MG63 (cell line): ENCODE measurements at places on chromosomes 2 and 18.
A peak's percentile ranks its signal among the peaks of the same experiment; 100 is the strongest.

DNA sequence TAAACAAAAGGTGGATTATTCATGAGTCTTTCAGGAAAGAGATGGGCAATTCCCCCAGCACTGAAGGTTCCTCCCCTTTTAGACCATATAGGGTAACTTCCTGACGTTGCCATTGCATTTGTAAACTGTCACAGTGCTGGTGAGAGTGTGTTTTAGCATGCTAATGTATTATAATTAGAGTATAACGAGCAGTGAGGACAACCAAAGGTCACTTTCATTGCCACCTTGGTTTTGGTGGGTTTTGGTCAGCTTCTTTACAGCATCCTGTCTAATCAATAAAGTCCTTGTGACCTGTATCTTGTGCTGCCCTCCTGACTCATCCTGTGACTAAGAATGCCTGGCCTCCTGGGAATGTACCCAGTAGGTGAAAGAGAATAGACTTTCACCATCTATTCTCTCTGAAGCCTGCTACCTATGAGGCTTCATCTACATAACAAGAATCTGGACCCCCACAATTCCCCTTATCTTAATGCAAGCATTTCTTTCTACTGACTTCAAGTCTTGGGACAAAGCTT is 148.7 kb downstream of the CABLES1 start:
- DNase-seq = peak; percentile 61

DNA sequence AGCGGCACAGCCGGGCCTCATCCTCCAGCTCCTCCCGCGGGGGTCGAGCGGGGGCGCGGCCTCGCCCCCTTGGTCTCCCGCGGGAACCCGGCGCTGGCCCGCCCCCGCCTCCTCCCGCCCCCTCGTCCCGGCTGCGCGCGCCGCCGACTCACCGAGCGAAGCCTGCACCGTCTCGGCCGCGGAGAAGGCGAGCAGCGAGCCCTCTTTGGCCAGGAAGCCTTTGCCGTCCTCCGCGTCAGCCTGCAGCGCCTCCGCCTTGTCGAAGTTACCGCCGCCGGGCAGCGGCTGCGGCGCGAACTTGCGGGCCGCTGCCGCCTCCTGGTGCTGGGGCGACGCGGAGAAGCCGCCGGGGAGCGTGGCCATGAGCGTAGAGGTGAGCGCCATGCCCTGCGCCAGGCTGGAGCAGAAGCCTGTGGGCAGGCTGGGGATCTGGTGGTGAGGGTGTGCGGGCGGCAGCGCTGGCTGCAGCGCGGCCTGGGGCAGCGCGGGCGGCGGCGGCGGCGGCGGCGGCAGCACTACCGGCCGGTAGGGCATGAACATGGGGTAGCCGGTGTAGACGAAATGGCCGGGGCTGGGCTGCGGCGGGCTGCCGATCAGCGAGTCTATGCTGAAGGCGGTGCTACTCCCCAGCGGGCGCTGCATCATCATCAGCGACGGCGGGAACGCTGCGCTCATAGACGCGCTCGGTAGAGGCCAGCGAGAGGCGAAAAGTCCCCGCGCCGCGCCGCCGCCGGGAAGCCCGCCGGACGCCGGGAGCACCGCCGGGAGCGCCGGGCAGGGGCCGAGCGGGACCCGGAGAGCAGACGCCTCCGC is 683 bp downstream of the GBX2 start:
- peak; percentile 58 for DNase-seq

DNA sequence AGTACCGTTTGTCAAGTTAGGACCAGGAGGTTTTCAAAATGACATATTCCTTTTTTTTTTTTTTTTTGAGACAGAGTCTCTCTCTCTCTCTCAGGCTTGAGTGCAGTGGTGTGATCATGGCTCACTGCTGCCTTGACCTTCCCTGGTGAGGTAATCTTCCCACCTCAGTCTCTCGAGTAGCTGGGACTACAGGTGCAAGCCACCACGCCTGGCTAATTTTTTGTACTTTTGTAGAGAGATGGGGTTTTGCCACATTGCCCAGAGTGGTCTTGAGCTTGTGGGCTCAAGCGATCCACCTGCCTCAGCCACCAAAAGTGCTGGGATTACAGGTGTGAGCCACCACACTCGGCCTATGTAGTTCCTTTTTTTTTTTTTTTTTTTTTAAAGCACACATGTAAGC is 127.9 kb upstream of the SEC11C start:
- no peak for DNase-seq

GRCh38 chr2:62586981-62587380 is 81.0 kb upstream of the TMEM17 start:
- DNase-seq = no peak

GRCh38 chr2:16553226-16553625 is 112.4 kb downstream of the CYRIA start:
- DNase-seq = peak; percentile 15

DNA sequence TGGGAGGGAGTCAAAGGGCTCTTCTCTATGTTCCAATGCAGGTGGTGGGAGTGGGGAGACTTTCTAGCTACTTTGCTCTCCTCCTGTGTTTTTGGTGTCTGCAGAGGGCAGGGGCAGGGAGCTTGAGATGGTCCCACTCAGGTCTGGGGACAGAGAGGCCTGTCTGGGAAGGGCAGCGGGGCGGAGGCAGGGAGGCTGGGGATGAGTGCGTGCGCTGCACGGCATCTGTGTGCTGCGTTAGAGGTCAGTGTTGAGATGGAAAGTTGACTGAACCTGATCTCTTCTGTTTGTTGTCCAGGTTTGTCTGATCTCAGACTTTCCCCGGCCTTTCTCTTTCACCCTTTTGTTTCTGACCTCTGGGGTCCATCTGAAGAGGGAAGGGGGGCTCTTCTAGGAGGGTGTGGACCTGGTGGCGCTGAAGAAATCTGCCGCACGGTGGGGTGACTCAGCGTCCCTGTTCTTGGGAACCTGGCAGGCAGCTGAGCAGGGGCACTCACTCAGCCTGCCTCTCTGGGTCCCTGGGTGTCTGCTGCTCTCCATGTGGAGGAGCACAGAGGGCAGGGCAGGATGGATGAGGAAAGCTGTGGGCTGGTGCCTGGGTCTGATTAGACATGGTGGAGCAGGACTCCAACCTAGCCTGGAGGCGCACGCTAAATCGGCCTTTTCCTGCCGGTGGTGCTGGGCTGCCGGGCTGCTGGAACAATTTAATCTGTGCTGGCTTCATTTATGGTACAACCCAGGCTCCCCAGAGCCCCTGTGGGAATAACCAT is 24.1 kb downstream of the IGFBP2 start:
- DNase-seq = no peak

- DNase-seq = no peak
These were observed 457.0 kb downstream of the METTL4 start for GRCh38 chr18:2114289-2114688.

- DNase-seq = no peak
These were observed 29.2 kb downstream of the ANKRD44 start for GRCh38 chr2:197281421-197281820.

GRCh38 chr18:76805221-76805620 is 17.1 kb upstream of the ZNF236 start:
- no peak for DNase-seq

GRCh38 chr2:136205615-136206014 is 87.7 kb upstream of the CXCR4 start:
- DNase-seq = no peak

GRCh38 chr18:31275722-31276463 is 42.1 kb upstream of the DSG1 start:
- no peak for DNase-seq

DNA sequence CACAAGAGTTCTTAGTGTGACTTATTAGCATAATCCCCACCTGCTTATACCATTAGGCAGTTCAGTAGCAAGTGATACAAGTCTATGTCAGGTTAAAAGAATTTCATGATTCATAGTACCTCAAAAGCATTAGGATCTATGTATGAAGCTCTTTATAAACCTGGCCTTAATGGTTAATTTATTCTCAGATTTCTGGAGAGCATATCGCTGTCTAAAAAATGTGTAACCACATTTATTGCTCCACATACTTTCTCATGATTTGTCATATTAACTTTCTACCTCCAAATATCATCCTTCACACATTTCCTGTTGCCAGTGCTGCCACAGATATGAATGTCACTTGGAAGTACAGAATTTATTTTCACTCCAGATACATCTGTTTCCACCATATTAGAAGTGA is 332.8 kb upstream of the MAP2 start:
- DNase-seq = no peak

GRCh38 chr2:63975437-63976124 is 43.6 kb downstream of the VPS54 start:
- DNase-seq = no peak

DNA sequence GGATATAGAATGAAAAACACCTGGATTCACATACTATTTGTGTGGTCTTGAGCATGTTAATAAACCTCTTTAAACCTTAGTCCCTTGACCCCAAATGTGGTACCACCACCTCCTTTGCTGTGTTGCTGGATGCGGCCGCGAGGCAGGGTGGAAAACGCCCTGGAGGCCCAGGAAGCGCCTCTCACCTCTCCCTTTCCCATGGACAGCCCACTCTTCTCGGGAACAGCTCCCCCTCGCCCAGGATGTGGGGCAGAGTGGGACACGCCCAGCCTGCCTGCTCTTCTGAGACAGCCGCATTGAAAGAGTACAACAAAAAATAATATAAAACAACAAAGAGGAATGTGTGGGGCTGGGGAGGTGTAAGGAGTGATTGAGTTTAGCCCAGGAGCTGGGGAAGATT is 549.0 kb upstream of the ID2 start:
- DNase-seq = no peak

DNA sequence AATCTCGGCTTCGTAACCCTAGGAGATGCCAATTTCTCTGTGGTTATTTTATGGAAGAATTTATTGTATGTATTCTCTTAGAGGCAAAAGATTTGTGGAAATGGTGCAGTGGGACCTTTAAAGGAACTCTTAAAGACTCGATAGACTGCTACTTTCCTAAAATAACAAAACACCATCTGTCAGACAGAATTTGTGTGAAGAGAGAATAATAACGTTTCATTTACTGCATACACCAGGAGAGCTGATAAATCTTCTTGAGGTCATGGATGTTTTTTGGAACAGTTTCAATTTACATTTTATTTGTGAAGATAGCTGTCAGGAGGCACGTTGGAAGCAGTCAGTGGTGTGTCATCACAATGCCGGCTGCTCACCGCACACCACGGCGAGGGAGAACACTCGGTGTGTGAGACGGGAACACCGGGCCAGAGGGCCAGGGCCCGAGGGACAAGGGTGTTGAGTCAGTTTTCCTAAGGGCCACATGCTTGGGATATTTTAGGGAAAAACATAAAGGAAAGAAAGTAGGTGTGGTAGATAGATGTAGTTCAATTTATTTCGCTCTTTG is 1681.0 kb upstream of the DDX18 start:
- DNase-seq = peak; percentile 10

- no peak for DNase-seq
These were observed 12.4 kb downstream of the DYM start for GRCh38 chr18:49447810-49448745.

DNA sequence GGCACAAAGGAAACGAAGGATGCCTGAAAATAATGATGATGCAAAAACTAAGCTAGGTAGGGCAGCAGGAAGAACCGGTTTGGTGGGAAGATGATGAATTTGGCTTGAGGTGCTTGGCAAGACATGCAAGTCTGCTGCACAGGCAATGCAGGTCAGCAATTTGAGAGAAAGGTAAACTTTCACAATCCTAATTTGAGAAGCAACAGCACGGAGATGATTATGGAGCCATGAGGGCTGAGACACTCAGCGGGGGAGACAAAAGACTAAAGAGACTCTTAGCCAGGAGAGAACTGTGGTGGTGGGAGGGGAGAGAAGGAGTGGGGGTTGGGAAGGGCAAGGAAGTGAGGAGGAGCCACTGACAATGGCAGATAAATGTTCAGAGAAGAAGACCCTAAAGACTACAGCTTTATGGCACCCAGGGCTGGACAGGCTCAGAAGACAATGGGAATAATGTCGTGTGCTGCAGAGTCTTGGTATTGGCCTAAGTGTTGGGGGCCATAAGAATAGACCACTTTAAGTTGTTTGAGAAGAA is 19.4 kb upstream of the RNF149 start:
- DNase-seq = no peak

DNA sequence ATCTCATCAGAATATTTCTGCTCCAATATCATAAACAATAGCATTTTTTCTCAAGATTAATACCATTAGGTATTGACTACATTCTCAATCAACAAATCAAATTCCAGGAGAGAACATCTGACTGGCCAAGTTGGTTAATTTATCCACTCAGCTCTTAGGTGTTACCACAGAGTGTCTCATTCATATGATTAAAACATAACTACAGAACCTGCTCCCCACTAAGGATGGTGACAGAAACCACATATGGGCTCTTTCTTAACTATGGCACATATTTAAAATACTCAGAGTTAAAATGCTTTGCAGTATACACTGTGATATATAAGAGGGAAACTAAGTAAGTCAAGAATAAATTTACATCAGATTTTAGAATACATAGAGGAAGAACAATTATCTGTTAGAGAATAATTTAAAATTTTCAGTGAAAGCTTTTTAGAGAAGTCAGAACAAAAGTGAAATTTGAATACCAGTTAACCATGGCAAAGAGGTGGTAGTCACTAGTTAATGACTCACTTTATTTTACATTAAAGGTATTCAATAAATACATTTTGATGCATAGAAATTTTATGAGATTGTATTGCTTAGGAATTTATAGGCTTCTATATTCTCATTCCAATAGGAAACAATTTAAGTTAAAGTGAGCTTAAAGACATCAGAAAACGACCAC is 1120.8 kb upstream of the TMEFF2 start:
- DNase-seq = no peak

DNA sequence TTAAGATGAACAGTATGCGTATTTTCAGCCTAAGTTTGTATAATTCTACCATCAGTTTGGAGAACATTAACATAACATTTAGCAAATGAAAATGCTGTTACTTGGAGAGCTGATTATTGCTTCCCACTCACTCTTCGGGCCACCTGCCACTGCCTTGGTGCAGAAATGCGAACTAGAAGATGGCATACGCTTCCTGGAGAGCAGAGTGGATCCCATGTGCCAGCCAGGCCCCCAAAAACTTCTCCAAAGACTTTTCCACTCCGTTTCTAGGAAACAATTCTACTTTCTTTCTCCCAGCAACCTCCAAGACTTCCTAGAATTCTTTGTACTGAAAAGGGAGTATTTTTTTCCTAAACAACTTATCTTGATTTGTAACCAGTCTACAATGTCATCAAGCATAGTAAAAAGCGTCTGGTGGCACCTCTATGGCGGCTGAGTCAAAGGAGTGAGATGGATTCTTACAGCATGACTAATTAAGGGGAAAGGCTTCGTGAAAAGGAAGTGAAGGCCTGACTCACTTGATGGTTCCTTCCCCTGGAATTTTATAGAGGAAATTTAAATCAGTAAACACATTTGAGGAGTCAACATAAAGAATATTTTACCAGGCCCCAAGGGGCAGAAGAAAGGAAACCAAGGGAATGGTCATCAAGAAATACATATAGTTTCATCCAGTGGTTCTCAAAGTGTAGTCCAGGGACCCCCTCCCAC is 36.6 kb downstream of the FEZ2 start:
- DNase-seq = peak; percentile 79

DNA sequence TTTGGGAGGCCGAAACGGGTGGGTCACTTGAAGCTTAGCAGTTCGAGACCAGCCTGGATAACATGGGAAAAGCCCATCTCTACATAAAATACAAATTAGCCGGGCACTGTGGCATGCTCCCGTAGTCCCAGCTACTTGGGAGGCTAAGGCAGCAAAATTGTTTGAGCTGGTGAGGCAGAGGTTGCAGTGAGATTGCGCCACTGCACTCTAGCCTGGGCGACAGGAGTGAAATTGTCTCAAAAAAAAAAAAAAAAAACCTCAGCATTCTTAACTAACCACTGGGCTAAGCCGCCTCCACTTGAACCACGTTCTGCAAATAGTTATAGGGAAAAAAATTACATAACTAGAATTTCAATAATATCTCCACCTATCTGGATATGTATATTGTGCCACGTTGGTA is 2.3 kb downstream of the FOXI3 start:
- DNase-seq = no peak
